ENCODE measurements at places on chromosomes 6 and 20. TPM values are rescaled to one million over a fixed set of nuclear protein-coding genes. Genes with fewer than 3 reads are reported as not detected.

Gene OSTM1
- total RNA-seq: 20.1 TPM

Gene NKX2-2
- total RNA-seq: not detected

Gene PRSS16
- 3.5 TPM for total RNA-seq

Gene DUSP15
- 0.87 TPM for total RNA-seq

Gene AAR2
- 40.7 TPM for total RNA-seq

Gene RAE1
- total RNA-seq: 59.0 TPM

Gene ATP6V1G2
- 0.93 TPM for total RNA-seq

Gene THBD
- total RNA-seq: 119 TPM

Gene ECT2L
- not detected for total RNA-seq

Gene HLA-DRB1
- not detected for total RNA-seq

Gene FNDC11
- total RNA-seq: 0.21 TPM
